ENCODE measurements at places on chromosomes 2 and 18.

DNA sequence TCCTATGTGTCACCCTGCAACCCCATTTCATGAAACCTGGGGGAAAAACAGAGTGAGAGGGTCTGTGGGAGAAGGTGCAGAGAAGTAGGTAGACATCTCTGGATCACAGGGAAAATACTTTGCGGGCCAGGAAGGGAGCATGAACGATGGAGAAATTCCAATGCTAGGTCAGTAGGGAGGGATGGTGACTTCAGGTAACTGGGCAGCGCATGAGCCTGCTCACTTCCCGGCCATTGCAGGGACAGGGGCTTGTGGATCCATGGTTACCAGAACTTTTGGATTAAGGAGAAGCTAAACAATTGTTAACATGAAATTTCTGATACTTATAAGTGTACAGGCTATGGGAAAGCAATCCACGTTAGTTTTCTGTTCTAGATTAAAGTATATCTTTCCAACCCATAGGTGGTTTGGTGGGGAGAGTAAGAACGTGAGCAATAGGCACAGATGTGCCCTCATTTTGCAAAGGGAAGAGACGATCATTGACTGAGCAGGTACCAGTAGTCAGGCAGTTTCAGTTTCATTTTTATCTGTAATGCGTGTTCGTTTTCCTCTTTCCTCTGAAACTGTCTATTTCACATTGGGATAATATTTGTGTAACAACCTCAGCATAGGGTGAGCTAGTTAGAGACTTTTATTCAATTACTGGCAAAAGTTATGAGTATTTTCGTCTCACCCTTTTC is 65.0 kb downstream of the NYAP2 start:
- DNase-seq = no peak

GRCh38 chr2:138476940-138477339 is 24.6 kb upstream of the SPOPL start:
- DNase-seq = peak; percentile 20

DNA sequence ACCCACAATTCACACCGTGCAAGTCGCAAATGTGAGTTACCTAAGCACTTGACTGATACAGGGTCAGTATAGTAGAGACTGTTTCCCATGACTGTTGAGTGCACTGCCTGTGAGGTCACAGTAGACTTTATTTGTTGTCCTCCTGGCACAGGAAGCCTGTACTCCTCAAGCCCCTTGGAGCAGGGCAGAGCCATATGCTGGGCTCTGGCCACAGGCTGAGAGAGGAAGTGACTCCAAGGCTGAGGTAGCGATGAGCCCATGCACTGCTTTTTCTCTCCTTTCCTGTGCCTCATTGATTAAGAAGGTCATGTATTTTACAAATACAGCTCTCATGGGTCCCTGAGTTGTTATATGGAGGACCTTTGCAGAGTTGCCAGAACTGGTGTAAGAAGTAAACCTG is 287.7 kb downstream of the SRBD1 start:
- no peak for DNase-seq

DNA sequence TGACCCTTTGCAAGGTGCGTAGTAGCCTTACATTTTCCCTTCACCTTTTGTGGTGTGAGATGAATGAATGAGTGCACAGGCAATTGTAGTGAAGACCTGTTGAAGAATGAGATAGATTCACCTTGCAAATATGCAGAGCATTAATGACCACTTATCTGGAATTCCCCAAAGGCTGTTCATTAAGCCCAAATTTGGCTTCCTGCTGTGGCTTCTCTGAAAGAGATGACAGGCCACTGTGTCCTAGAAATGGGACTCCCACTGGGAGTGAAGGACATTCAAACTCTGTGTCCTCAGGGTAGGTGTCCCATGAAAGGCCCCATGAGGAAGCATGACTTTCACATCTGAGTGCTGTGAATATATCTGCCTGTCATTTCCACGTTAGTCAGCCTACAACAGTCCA is 1821.8 kb upstream of the PIK3C3 start:
- DNase-seq = peak; percentile 38

DNA sequence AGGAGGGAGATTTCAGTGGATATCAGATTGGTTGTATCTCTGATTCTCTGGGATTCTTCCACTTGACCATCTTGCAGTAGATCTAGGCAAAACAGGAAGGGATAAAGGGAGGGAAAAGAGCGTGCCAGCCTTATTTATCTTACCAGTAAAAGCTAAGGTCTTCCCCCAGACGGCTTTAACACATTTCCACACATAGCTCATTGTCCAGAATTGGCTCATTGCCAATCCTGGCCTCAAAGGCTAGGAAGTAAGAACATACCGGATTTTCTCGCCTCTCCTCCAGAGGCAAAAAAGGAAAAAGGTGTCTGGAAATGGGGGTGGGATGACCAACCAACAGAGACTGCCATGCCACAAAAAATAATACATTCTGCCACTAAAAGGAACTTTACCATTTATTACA is 411.6 kb upstream of the NRP2 start:
- DNase-seq = no peak

- DNase-seq = no peak
Measured at GRCh38 chr18:41459656-41460055, 495.4 kb upstream of the PIK3C3 start.

DNA sequence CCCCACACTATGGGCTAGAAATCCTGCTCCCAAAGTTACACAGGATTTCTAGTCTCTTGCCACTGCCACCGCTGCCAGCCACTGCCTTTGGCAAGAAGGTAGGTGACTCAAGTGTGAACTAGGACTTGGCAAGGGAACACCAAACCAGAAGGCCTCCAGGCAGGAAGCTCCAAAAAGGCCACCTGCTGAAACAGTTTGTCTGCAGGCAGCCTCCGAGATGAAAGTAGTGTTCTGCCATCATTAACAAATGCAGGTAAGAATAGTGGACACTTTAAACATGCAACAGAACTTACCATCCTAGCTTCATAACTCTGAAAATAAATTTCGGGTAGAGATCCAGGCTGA is 3.9 kb downstream of the ANKRD44 start:
- no peak for DNase-seq

DNA sequence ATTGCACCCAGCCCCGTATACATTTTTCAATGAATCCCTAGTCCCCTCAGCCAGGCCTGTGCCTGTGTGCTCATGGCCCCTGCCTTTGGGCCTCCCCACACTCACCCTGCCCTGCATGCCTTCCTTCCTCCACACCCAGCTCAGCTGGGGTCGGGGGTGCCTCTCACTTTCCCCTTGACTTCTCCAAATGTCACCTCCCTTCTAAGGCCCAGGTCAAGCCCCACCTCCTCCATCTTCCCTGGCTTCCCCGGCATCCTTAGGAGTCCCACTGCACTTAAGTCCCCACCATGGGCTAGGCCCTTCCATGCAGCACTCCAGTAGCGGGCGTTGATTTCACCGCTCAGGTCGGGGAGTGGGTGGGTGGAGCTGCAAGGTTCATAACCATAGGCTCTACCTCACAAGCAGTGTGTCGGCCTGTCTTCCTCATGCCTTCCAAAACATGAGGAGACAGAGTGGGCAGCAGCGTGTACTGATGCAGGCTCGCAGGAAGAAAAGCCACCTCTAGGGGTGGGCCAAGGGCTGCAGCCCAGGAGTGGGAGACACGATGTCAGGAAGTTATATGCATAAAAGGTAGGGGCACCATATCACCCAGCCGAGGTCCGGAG is 47.7 kb downstream of the DNMT3A start:
- no peak for DNase-seq

DNA sequence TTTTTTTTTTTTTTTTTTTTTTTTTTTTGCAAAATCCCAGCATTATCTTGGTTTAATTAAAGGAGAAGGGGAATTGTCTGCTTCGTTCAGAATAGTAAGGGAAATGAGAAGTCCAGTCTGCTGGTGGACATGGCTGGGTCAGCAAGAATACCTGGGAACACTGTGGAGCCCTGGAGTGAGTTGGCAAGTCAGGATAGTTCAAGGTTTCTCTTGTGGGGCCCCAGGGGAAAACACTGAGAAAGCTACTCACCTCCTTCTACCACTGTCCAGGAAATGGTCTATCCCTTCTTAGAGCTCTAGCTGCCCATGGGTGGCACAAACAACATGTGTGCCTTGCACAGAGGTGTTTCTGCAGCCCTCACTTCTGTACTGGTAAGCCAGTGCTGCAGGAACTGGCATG is 169.1 kb upstream of the SIX2 start:
- DNase-seq = no peak

DNA sequence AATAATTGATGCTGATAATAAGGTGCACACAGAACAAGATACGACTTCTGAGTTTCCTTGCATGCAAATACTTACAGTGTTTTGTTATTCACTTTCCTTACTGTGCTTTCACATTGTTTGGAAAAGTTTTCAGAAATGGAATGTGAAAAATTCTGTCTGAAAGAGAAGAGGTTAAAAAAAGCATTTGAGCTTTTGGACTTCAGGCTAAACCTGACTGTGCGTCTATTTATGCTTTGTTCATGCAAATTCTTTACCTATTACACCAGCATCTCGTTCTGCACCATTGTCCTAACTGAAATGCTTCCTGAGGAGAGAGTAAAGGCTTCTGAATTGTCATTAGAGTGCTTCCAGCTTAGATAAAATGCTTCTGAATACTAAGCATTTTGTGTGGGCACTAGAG is 61.4 kb downstream of the LHCGR start:
- peak; percentile 75 for DNase-seq

- DNase-seq = no peak
Measured at GRCh38 chr18:76908277-76908676, 85.9 kb downstream of the ZNF236 start.

DNA sequence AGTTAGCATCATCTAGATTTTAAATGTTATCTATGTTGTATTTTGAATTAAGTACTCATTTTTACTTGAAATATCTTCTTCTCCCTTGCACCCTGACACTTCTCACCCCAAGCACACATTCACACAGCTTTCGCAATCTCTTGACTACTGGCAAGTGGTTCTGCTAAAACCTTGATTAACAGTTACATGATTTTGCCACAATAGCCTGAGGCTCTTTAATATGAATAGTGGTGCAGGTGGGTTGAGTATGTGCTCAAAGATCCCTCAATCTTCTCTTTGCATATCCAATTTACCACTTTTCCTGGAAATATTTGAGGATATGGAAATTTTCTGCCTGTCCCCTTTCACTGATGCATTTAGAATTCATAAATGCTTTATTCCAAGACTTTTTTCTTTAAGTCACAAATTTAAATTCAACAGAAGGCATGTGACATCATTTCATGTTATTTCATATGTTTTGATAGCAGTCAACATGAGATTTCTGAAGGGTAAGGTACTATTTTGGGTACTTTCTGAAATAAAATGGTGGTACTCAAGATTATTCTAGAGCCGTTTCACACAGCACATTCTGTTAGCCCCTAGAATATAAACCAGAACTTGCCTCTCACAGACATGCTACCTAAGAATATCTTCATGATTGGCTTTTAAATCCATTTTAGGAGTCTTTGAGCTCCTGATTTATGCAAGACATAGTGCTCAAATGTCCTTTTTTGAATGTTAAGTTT is 339.7 kb downstream of the RPRM start:
- no peak for DNase-seq

DNA sequence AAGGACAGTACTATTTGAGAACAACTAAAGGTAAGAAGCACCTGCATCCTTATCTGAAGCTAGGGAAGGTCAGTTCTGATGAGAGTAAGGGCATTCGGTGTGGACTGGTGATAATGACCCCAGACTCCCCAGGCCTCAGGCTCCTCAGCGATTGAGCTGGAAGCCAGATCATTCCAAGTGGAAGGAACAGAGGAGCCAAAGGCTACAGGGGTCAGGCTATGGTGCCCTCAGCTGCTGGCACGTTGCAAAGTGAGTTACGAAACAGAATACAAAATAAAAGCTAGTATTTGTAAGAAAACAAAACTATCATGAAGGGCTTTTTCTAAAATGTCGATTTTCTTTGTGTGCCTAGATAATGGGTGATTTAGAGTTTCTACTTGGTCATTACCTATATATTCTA is 168.5 kb upstream of the LRRTM1 start:
- no peak for DNase-seq

- DNase-seq = no peak
Measured at GRCh38 chr18:73286584-73286983, 418.8 kb upstream of the NETO1 start.

DNA sequence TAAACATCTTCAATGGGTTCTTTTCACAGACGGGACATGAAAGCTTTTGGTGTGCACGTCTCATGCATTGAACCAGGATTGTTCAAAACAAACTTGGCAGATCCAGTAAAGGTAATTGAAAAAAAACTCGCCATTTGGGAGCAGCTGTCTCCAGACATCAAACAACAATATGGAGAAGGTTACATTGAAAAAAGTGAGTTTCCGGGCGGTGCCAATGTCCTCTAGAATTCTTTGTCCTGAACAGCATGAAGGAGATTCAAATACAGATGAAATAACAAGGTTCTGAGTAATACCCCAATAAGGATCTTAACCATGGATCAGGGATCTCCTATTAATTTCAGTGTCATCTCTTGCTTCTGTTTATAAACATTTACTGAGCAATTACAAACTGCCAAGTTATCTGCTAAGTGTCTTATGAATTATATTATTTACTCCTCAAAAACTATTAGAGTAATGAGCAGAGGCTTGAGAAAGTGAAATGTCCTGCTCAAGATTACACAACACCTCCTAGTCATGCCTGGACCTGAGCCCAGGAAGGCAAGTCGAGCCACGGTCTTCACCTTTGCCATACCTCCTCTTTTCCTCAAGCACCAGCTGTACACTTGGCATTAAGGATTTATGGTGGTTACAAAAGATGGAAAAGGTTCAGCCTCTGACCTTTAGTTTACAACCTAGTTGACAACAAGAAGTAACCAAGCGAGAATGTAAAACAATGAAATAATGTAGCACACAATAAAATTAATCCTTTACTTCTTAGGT is 22.6 kb downstream of the DHRS9 start:
- no peak for DNase-seq

GRCh38 chr2:42903821-42904575 is 111.6 kb upstream of the HAAO start:
- DNase-seq = peak; percentile 63

DNA sequence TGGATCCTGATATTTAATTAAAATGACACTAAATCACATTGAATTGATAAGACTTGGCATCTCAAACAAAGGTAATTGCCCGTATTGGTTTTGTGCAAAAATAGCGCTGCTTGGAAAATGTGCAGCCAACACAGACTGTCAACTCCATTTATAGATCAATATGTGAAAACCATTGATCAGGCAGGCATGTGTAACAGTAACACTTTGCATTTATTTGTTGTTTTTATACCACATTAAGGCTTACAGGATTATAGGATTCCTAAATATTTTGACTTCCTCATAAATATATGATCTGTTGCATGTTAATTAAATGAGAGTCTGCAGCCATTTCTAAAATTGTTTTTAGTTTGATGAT is 30.2 kb downstream of the ARHGAP15 start:
- DNase-seq = no peak

GRCh38 chr2:168773719-168774521 is 28.5 kb upstream of the NOSTRIN start:
- DNase-seq = peak; percentile 95

GRCh38 chr2:3664925-3665324 is 6.9 kb downstream of the ALLC start:
- DNase-seq = no peak

DNA sequence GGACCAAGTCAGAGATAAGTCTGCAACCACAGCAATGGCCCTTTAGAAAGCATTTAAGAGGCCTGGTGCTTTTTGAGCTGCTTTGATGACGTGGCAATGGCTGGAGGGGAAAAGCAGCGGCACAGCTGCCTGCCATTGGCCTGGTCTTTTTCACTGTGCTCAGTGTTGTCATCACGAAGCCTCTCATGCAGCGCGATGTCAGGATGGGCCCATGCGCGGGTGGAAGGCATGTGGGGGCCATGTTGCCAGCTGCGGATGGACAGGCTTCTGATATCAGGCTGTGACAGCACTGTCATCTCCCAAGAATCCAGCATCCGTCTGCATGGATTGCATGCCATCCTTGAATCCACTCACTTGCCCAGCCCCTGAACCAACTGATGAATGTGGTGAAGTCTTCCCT is 204.5 kb downstream of the ACKR3 start:
- DNase-seq = peak; percentile 25

GRCh38 chr2:161052214-161052613 is 108.0 kb upstream of the TANK start:
- no peak for DNase-seq

Data from mesendoderm (in vitro differentiated cells).